ENCODE measurements at places on chromosomes 2 and 18.

- DNase-seq: no peak
Observed at GRCh38 chr2:24204505-24204904, 29.7 kb downstream of the FAM228A start.

DNA sequence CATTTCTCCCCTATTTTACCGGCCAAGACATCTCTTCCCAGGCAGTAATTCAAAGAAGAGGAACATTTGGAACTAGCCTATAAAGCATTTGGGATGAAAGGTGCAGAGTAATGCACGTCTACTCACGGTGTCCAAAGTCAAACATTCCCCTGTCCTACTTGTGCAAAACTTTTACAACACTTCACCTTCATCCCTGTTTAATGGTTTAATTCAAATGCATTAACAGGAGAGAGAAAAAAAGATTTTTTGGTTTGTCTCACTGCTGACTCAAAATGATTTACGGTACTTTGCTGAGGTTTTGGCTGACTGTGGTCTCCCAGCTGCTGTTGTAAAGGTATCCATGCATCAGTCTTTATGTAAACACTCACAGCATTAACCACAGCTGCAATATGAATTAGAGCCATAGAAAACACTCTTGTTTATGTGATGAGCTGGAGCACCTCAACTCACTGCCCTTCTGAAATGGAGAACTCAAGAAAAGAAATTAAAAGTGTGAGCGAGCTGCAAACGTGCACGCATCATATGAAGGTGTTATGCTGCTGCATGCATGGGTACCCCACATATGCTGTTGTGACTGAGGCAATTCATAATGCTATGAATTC lies 220.5 kb downstream of the PIEZO2 start:
- no peak for DNase-seq

DNA sequence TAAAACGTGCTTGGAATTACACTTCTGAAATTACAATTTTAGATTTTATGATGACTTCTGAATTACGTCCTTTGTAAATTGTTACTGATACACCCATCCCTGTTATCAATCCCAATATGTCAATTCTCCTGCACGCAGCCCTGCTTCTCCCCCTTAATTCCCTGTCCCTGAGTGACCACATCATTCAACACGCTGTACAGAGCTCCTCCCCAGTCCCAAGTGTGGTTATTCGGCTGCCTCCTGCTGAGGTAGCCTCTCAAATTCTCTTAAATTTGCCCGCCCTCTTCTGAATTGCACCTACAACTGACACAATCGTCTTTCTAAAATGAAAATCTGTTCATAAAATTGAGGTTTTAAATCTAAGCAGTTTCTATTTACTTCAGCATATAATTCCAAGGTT lies 10.1 kb downstream of the SERPINB8 start:
- DNase-seq: no peak

GRCh38 chr18:32271672-32272208 lies 81.9 kb downstream of the MEP1B start:
- DNase-seq: no peak

- no peak for DNase-seq
Observed at GRCh38 chr2:45117383-45117782, 108.1 kb upstream of the SIX2 start.

- DNase-seq: no peak
Observed at GRCh38 chr2:74474481-74474880, 2.0 kb upstream of the MRPL53 start.

GRCh38 chr18:50465211-50466153 lies 90.6 kb downstream of the SKA1 start:
- no peak for DNase-seq

DNA sequence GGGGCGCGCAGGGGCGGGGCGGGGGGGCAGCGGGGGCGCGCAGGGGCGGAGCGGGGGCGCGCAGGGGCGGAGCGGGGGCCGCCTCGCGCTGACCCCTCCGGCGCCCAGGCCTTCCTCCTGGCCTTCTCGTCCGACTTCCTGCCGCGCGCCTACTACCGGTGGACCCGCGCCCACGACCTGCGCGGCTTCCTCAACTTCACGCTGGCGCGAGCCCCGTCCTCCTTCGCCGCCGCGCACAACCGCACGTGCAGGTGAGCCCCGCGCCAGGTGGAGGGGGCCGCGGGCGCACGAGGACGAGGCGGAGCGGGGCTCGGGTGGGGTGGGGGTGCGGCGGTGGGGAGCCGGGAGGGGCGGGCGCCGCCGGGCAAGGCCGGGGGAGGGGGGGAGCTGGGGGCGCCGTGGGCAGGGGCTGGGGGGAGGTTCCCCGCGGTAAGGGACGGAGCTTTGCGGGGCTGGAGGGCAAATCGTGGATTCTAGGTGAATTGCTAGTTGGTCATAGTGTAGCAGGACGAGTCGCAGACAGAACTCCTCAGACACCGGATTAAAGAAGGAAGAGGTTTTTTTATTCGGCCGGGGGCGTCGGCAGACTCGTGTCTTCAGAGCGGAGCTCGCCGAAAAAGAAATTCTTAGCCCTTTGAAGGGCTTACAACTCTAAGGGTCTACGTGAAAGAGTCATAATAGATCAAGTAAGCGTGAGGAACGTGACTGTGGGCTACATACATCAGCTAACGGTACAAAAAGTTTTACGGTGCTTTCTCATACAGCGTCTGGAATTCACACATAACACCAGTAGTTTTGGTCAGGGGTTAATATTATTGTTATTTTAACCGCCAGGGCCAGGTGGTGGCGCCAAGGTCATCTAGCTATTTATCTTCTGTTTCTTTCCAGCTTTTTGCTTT lies 29.9 kb downstream of the ANO7 start:
- no peak for DNase-seq

Measured in T-helper 2 cell (primary cell).